ENCODE measurements at places on chromosomes 5 and 9.

- DNase-seq = peak; percentile 40
Observed at GRCh38 chr5:171601266-171601881, 181.9 kb downstream of the FGF18 start.

- DNase-seq = no peak
Observed at GRCh38 chr9:133716564-133717112, 21.5 kb downstream of the SARDH start.

- no peak for DNase-seq
Observed at GRCh38 chr5:50476549-50476948, 35.5 kb upstream of the EMB start.

GRCh38 chr5:79464695-79465332, 49.1 kb downstream of the HOMER1 start:
- DNase-seq = no peak

GRCh38 chr9:25212361-25212760, 465.9 kb downstream of the TUSC1 start:
- DNase-seq = no peak

GRCh38 chr5:56608217-56608925, 207.0 kb upstream of the MAP3K1 start:
- no peak for DNase-seq

- peak; percentile 81 for DNase-seq
Observed at GRCh38 chr9:34633851-34634550, 3.6 kb downstream of the SIGMAR1 start.

- DNase-seq = no peak
Observed at GRCh38 chr9:131817627-131818026, 77.8 kb upstream of the RAPGEF1 start.

DNA sequence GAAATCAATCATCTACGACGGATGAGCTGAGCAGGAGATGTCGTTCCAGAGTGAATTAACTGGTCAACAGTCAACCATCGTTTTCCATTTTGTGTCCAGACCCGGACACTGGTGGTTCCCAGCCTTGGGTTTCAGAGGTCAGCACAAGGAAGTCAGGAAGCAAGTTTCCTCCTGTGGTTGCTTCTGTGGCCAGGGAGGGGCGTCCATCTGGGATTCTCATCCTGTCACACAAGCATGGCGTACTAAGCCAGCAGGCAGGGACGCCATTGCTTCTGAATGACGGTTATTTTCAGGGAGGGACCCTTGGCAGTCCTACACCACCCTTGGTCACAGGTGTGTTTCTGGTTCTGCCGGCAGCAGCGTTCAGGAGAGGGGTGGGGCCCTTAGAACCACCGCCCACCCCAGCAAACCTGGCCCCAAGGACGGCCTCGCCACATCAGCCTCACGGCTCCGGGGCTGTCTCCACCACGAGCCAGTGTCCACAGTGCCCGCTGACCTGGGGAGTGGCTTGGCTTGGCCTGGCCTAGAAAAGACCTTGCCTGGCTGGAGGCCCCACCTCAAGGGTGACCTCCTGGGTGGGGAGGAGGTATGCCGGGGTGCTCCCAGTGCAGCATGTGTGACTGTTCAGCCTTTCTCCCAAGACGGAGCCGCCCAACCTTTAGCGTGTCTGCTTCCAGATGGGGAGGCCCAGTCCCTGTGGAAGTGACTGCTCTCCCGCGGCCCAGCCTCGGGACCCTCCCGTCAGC, 25.2 kb downstream of the NDUFS6 start:
- DNase-seq = no peak

DNA sequence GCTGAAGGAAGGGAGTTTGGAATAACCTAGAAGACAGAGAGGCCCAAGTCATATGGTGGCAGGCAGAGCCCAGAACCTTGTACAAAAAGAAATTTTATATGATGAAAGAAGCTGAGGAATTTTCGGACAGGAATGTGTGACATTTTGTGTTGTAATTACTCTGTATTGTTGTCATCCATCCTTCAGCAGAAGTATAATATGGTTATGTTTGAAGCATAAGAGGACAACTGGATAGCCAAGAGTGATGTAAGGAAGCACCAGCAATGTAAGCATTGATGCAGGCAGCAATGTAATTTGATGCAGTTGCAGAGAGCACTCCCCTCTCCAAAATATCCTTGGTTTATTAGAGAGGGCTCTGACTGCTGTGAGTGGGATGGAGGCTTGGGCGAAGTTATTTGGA, 19.1 kb upstream of the SNX2 start:
- DNase-seq = no peak

- DNase-seq = no peak
Observed at GRCh38 chr5:68443091-68443490, 227.5 kb downstream of the PIK3R1 start.

DNA sequence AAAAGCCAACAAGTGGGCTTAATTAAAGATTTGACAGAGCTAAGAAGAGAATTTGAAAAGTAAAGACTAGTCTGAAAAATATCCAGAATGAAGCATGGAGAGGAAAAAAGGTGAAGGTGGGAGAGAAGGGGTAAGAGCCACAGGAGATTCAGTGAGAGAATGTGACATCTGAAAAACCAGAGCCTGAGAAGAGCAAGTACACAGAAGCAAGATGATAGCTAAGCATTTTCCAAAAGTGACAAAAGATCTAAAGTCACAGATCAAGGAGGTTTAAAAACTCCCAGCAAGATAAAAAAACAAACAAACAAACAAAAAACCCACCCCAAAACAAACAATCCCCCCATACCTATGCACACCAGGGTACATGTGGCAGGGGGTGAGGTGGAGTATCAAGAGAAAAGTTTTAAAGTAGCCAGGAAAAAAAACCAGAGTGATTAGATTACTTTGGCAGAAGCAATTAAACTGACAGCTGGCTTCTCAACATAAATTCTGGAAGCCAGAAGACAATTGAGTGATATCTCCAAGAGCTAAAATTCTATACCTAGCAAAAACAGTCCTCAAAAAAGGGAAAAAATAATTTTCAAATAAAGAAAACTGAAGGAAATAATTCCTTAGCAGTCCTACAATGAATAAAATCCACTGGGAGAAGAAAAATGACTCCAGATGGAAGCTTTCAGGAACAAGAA, 111.4 kb downstream of the RAPGEF6 start:
- DNase-seq = no peak

DNA sequence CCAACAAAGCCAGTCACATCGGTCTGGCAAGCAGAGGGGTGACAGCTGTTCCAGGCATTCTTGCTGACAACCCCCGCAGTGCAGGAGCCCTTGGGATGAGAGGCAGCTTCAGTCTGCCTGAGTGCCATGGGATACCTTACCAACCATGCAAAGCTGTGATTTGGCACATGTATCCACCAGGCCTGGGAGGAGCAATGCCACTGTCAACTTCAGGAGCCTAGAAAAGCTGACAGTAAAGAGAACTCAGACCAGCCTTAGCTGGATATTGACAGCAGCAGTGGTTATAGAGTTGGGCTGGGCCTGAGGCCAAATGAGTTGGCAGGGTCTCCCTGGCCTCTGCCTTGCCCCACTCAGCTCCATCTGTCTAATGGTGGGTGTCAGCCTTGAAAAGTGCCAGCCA, 10.1 kb upstream of the PLPPR1 start:
- DNase-seq = no peak

DNA sequence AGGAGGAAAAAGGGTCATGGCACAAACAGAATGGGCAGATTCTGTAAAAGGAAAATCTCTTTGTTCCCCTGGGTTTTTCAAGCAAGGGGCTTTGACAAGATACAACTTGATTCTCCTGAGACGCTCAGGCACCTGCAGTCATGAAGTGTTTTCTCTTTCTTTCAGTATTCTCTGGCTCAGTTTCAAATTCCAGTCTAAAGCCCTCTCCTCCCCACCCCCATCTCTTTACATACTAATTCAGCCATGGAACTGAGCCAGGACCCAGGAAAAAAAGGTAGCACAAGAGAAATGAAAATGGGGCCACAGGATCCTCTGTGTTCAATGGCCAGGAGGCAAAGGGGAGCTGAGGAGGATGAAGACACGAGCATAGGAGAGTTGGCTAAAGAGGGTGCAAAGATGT, 408.4 kb downstream of the SPOCK1 start:
- DNase-seq = no peak

- no peak for DNase-seq
Observed at GRCh38 chr9:123513554-123513953, 157.6 kb downstream of the CRB2 start.

DNA sequence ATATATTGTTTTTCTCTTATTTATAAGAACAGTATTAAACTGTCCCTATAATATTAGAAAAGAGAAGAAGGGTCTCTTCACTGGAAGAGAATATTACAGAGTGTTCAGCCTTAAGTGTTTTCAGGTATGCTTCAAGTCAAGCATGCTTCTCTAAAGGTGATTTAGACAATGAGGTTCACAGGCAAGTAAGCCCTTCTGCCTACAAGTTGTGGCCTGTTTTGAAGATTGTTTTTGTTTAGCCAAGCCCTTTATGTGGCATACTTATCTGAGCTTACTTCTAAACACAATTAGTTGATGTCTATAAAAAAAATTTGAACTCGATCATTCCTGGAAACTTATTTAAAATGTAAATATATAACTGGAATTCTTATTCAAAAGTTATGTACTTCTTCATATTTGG, 343.8 kb upstream of the CDH18 start:
- DNase-seq = no peak

GRCh38 chr5:172678902-172679301, 37.8 kb downstream of the NEURL1B start:
- DNase-seq = no peak

DNA sequence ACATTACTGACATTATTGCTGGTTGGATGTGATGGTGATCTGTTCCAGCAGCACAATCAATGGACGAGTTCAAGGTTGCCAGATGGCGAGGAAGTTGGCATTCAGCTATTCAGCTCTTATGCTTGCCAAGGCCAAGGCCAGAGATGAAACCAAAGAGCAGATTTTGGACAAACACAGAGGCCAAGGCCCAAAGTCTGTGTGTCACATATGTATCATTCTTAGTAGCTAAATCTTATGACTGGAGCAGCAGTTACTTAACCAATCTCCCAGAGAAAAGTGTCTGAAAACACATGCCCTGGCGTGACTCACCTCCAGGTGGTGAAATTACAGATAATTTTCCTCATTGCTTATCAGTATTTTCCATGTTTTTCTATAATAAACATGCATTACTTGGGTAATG, 189.0 kb upstream of the EGFLAM start:
- no peak for DNase-seq

DNA sequence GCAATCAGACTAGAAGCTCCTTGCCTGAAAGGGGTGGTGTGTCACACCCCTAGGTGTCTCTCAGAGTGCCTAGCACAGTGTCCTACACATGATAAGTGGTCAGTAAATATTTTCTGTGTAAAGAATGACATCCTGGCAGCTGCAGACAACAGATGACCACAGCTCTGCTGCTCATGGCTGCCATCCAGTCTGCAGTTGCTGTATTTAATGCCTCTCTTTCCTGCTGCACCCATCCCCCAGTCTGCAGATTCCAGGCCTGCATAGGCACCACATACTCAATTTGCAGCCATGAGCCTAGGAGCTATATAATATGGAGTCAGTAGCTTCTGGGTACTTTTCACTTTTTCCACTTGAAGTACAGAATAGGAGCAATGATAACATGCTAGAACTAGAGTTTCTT, 94.9 kb upstream of the NR4A3 start:
- DNase-seq = no peak

- DNase-seq = no peak
Observed at GRCh38 chr5:118553662-118554061, 434.7 kb downstream of the DTWD2 start.

DNA sequence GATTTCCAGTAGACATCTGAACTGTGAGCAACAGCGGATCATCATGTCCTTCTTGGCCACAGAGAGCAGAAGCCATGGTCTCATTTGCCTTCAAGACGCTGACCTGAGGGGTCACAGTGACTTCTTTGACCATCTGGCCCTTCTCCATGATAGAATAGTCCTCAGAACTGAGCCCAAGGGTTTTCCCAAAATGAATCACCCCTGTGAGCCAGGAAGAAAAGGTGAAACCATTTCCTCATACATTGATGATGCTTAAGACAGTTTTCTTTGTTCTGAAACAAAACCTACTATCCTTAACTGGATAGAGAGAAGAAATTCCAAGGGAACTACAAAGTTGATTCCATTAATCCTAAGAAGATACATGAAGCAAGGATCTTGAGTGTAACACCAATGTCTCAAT, 503.9 kb downstream of the CTNND2 start:
- DNase-seq = no peak

- DNase-seq = no peak
Observed at GRCh38 chr5:36635721-36636390, 29.4 kb downstream of the SLC1A3 start.

DNA sequence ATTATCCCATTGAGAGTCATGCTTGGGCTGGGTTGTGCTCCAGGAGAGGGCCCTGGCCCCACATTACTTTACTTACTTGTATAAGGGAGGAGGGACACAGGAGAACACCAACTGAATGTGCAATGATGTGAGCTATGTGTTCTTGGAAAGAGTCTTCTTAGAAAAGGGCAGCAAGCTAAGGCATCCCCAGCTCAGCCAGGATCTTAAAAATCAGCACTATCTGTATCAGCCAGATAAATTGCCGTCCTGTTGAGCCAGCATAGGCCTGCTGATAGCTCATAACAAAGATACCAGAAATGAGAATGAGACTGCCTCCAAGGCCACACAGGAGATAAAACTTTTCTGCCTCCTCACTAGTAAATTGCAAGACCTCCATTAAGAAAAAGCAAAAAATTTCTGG, 357.5 kb downstream of the CAAP1 start:
- DNase-seq = no peak

DNA sequence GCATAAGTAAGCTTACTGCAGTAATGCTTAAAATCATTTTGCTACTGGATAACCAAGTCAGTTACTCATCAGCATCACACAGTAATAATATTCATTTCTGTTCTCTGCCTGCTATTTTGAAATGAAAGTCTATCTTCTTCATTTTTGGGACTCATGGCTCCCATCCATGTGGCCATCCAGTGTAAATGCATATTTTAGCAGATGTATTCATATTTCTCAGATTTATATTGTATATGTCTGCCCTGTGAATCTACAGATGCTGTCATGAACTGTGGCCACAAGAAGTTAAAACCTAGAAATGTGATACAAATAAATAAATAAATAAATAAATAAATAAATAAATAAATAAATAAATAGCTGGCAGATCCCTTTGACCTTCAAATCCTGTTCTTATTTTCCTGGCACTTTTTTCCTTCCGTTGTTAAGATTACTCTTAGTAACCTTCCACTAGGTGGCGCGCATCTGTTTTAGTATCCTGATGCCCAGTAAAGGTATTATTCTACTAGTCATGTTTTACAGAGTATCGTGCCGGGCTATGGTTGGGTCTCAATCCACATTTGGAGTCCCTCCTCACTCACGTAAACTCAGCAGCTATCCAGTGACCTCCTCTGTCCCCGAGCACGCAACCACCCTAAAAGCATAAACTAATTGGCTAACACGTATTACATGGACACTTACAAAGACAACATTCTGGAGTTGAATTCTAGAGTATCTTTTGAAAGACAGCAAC, 79.2 kb upstream of the IL7R start:
- peak; percentile 73 for DNase-seq
